ENCODE measurements at places on chromosomes 7 and 10.

DNA sequence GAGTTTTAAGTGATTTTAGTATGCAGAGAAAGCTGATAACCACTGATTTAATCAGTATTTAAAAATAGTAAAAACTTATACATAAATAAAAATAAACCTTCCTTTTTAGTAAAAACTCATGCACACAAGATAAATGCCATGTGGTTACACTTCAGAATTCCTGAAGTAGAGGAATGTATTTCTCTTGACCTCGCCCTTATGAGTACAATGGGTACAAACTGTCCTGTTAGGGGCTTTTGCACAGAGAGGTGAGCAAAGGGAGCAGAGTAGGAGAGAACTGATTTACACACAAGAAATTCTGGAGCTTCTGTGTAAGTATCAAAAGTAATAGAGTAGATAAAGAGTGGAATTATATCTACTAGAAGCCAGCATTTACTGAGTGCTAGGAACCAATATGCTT is 279.6 kb downstream of the PPP1R3A start:
- no peak for DNase-seq

- no peak for DNase-seq
These were observed 2.6 kb downstream of the ADCYAP1R1 start for GRCh38 chr7:31054608-31055278.

- DNase-seq, result no peak
These were observed 62.2 kb downstream of the PODXL start for GRCh38 chr7:131494182-131494581.

- no peak for DNase-seq
These were observed 33.3 kb downstream of the LEP start for GRCh38 chr7:128274246-128274883.

GRCh38 chr10:73039635-73040034 is 57.0 kb downstream of the P4HA1 start:
- DNase-seq, result peak; percentile 13

DNA sequence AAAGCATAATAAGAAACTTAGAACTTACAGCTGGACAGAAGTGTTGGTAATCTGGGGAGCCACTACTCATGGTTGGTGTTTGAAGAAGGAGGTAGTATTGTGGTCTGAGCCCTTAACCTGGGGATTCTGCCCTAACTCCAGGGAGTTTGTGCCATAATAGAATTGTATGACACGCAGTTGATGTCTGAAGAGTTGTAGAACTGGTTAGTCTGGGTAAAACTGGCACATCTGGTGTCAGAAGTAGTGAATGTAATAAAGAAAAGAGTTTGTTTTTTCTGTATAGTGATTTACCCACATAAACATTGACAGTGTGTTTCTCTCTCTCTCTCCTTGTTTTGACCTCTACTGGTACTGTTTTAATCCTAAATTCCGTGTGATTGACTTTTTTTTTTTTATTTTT is 448.1 kb upstream of the SEMA3D start:
- no peak for DNase-seq

GRCh38 chr10:35794703-35795102 is 152.6 kb upstream of the FZD8 start:
- DNase-seq, result no peak

GRCh38 chr10:76347832-76348231 is 916.4 kb downstream of the LRMDA start:
- no peak for DNase-seq

GRCh38 chr7:6159097-6159483 is 113.3 kb downstream of the CYTH3 start:
- no peak for DNase-seq

- no peak for DNase-seq
These were observed 134.7 kb upstream of the AKR1E2 start for GRCh38 chr10:4691301-4691700.

DNA sequence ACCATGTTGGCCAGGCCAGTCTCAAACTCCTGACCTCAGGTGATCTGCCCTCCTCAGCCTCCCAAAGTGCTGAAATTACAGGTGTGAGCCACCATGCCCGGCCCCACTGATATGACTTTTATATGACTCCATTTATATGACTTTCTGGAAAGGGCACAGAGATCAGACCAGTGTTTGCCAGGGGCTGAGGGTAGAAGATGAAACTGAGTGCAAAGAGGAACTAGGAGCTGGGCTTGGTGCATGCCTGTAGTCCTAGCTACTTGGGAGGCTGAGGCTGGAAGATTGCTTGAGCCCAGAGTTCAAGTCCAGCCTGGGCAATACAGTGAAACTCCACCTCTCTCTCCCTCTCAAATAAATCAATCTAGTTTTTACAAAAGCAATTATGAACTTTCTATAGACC is 7.5 kb downstream of the BRAF start:
- no peak for DNase-seq

- no peak for DNase-seq
These were observed 10.9 kb downstream of the SCART1 start for GRCh38 chr10:133464582-133465031.

DNA sequence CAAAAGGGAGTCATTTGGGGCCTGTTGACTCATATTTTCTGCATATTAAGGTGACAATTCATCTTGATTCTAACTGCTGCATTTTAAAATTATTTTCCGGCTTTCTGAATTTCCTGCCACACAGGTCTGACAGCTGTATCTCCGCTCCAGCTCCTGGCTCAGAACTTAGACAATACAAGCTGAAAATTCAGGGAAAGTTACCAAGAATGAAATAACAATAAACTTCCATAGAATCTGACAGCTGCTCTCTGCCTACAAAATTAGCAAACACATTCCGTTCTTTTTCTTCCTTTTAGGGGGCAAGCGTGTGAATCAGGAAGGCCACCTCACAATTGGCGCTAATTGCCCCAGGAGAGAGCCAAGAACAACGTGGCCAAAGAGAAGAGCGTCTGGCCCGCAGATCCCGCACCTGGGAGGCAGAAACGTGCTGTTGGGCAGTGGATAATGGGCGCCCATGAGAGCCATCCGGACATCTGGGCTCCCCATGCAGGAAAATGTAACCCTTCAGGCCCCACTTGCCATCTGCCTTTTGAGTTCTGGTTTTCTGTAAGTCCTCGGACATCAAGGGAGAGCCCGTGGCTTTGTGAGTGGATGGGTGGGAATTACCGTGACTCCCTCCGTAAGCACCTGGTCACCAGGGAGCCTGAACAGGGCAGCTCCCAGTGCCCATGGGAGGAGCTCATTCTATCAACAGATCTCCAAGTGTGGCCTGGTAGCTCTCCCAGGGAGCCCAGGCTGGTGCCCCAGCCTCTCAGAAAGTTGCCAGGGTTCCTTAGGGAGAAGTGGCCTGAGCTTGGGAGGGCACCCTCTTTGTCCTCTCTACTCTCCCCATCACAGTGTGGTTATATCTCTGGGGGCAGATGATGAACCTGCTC is 5.0 kb downstream of the CLRN3 start:
- no peak for DNase-seq

DNA sequence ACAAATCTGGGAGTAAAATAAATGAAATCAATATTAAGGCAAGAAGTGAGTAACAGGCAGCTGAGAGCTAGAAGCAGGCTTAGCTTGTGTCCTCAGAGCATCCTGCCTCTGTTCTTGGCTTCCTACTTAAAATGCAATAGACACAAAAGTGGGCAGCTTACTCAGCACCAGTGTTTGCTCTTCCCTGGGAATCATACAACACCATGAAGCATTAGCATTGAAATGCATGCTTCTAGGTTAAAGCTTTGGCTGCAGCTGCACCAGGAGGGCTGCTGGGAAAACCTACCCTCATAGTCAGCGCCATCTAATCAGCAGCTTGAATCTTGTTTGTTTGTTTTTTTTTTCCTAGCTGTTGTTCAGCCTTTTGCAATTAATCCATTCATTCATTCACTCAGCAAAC is 104.2 kb upstream of the VWC2 start:
- DNase-seq, result no peak

DNA sequence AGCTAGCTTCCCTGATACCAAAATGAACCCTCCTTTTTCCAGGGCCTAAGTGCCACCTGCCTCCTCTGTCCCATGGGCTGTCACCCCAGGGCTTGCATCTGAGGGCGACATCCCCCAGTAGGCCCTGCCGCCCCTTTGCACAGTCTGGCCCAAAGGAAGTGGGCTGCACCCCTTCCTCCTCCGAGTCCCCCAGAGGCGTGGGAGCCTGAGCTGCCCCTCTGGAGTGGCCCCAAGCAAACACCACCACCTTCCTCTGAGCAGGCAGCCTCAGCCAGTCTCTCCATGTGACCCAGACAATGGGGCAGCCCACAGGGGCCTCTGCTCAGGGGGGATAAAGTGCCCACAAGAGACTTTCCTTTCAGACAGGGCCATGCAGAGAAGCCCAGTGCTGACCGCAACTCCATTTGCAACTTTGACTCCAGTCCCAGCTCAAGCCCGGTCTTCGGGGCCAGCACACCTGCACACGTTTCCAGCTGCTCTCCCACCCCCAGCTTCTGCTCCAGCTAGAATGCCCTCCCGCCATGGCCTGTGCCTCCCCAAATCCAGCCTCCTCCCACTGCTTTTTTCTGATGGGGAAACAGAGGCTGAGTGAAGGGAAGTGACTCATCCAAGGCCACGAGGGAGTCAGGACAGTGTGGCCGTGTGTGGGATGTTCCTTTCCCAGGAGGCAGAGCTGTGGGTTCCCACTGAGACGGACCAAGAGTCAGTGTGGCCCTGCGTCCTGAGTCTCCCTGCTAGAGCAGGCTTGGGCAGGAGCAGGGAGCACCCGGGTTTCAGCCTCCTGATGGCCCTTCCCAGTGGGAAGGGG is 111.9 kb downstream of the ZMIZ1 start:
- no peak for DNase-seq

DNA sequence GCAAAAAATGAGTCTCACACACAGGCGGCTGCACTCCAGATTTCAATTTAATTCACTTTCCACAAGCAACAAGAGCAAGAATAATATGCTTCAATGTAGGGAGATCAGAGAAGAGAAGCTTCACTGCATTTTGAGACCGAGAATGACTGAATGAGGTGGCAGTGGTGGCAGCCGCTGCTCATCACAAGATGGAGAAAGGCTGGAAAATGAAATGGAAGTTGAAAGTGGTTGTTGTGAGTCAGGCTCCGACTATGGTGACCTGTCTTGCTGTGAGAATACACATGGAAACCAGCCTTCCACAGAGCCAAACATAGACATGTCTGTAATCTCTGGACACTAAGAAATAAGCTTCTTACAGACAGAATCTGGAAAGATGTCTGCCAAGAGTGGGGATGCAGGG is 499.6 kb upstream of the LRRN3 start:
- DNase-seq, result no peak

DNA sequence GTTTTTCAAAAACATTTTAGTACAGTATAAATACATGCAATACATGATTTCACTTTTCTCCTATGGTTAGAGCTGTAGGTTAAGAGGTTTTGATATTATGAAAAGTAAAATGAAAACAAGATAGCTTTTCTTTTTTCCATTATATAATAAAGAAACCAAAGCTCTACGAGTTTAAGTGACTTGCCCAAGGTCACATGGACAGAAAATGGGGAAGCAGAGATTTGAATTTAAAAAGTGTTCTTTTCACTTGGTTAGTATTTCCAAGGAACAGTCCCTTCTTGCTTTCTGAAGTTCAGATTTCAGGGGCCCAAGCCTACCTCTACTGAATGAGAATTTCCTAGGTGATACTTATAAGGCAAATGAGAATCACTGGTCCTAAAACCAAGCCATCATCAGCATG is 13.2 kb upstream of the MAP3K8 start:
- DNase-seq, result no peak

GRCh38 chr10:99809931-99810615 is 27.6 kb downstream of the ABCC2 start:
- DNase-seq, result no peak

GRCh38 chr10:114720685-114721278 is 62.7 kb upstream of the ABLIM1 start:
- DNase-seq, result no peak

GRCh38 chr10:76555067-76555670 is 1082.4 kb downstream of the KCNMA1 start:
- no peak for DNase-seq

DNA sequence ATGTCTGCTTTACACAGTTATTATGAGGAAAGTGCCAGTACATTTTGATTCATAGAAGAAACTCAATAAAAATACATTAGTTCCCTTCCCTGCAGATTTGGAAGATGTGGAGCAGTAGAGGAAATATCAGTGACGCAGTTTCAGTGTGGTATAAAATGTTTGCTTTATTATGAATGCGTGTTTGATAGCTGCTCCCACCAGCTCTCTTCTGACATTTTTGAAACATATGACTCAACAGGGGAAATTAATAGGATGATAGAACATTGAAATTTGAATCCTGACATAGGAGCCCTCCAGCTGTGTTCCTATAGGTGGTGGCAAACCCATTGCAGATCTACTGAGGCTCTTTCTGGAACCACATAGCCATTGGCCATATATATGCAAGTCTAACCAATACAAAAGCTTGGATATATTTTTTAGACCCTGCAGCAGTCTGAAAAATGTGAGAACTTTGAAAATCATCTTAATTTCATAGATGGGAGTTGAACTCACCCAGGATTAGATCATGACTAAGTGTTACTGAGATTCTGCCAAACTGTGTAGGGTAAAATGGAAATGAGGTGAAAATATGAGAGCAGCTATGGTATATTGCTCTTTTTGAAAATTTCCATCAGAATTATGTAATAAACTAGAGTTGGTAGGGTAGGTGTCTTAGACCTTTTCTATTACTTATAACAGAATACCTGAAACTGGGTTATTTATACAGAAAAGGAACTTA is 47.8 kb downstream of the BZW2 start:
- DNase-seq, result no peak

DNA sequence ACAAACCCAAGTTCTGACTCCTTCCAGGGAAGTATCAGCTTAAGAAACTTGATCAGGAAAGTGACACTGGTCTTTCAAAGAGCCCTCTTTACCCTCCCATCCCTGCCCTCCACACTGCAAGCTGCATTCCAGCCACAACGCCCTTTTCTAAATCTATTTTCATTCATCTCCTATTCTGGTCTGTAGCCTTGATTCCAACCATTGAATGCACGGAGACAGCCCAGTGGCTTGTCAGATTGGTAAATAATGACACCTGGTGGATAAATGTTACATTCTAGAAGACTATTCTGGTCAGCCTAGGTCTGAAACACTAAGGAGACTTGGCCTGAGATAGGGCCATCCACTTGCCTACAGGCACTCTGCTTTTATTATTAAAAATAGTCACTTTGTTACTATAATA is 20.9 kb downstream of the MORN4 start:
- peak; percentile 74 for DNase-seq

GRCh38 chr7:56079450-56080185 is 13.1 kb downstream of the PHKG1 start:
- DNase-seq, result no peak

- no peak for DNase-seq
These were observed 172.0 kb upstream of the ZNF32 start for GRCh38 chr10:43820663-43821062.

GRCh38 chr7:156585025-156585648 is 55.4 kb upstream of the RNF32 start:
- no peak for DNase-seq
